ENCODE measurements at places on chromosomes 2 and 18.

DNA sequence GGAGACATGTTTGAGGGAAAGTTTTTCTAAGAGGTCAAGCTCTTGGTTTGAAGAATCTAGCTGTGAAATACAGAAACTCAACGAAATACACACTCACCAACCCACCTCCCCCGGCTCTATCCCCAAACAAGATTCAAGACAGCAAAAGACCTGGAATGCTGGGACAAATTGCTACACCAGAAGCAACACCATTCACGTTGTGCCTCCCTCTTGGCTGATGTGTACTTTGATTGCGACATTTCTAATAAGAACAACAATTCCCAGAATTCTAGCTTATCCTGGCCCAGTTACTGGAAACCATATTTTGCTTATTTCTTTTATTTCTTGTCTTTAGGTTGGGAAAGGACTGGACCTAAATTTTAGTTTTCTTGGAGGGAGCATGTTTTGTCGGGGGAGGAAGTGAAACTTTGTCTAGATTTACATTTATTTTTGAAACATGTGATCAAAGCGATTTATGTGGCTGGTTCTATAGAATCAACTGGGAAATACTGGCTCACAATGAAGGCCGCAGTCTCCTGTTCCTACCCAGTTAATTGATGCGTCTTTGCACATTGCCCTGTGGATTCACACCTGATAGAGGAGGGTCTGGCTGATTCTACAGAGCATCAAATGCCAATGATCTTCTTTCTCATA is 29.6 kb upstream of the LPIN1 start:
- no peak overlapping the region for H3K4me3 ChIP-seq
- H3K4me1 ChIP-seq, result peaks cover 9% of the 10 kb centered on the region
- no peak for DNase-seq
- H3K36me3 ChIP-seq, result no peaks in the 10 kb centered on the region
- H3K27ac ChIP-seq, result no peak overlapping the region

- H3K27me3 ChIP-seq, result no peaks in the 10 kb centered on the region
- H3K4me1 ChIP-seq, result peaks cover 19% of the 10 kb centered on the region
- no peak for DNase-seq
- H3K36me3 ChIP-seq, result peaks cover 29% of the 10 kb centered on the region
These were observed 71.7 kb downstream of the EIPR1 start for GRCh38 chr2:3305952-3306351.

GRCh38 chr18:9612977-9613376 is 1.4 kb downstream of the PPP4R1 start:
- peaks cover 25% of the 10 kb centered on the region for H3K36me3 ChIP-seq
- no peaks in the 10 kb centered on the region for H3K27me3 ChIP-seq
- H3K4me3 ChIP-seq, result peak overlapping the region; percentile 92
- peaks cover 60% of the 10 kb centered on the region for H3K4me1 ChIP-seq
- no peak for DNase-seq

GRCh38 chr2:53442783-53443182 is 324.8 kb upstream of the CHAC2 start:
- H3K27me3 ChIP-seq, result peaks cover 6% of the 10 kb centered on the region
- no peak overlapping the region for H3K27ac ChIP-seq
- H3K36me3 ChIP-seq, result no peaks in the 10 kb centered on the region
- no peak overlapping the region for H3K4me3 ChIP-seq

- no peak overlapping the region for H3K4me3 ChIP-seq
- peaks cover 7% of the 10 kb centered on the region for H3K27me3 ChIP-seq
- no peaks in the 10 kb centered on the region for H3K36me3 ChIP-seq
These were observed 246.6 kb downstream of the SS18 start for GRCh38 chr18:25843791-25844190.

GRCh38 chr2:223450246-223450645 is 151.9 kb downstream of the SCG2 start:
- no peak overlapping the region for H3K4me3 ChIP-seq
- H3K4me1 ChIP-seq, result no peaks in the 10 kb centered on the region
- DNase-seq, result no peak
- H3K36me3 ChIP-seq, result no peaks in the 10 kb centered on the region

- no peaks in the 10 kb centered on the region for H3K27me3 ChIP-seq
- H3K36me3 ChIP-seq, result peaks cover 36% of the 10 kb centered on the region
- DNase-seq, result no peak
These were observed 1.2 kb downstream of the PJVK start for GRCh38 chr2:178452334-178452733.

- H3K4me1 ChIP-seq, result no peaks in the 10 kb centered on the region
- H3K36me3 ChIP-seq, result no peaks in the 10 kb centered on the region
- no peak overlapping the region for H3K27ac ChIP-seq
These were observed 55.9 kb upstream of the ZNF385B start for GRCh38 chr2:179917272-179917671.

DNA sequence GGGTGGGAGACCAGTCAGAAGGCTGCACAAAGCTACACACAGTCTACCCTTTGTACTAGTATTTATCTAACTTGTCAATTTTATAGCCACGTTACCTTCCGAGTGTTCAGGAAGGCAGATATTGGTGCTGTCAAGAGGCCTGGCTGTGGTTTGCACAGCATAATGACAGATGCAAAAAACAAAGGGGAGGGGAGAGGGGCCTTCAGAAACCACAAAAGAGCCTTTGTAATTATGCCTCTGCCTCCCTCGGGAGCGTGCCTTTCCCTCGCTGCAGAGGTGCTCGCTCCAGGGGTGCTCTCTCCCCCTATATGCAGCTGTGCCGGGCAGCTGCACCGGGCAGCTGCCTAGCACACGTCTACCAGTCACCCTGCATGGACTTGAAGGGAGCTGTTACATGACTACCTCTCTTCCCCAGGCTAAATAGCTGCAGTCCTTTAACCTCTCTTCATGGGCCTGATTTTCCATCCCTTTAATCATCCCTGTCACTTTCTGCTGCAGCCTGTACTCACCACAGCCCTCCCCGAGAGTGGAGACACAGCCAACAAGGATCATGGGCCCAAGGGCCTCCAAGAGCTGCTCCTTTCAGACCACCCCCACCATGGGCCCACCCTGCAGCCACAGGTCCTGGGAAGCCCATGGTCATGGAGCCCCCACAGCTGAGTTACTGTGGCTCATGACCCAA is 168.4 kb upstream of the PKDCC start:
- no peaks in the 10 kb centered on the region for H3K27me3 ChIP-seq
- H3K27ac ChIP-seq, result no peak overlapping the region
- H3K4me1 ChIP-seq, result no peaks in the 10 kb centered on the region
- no peak overlapping the region for H3K4me3 ChIP-seq
- DNase-seq, result no peak

DNA sequence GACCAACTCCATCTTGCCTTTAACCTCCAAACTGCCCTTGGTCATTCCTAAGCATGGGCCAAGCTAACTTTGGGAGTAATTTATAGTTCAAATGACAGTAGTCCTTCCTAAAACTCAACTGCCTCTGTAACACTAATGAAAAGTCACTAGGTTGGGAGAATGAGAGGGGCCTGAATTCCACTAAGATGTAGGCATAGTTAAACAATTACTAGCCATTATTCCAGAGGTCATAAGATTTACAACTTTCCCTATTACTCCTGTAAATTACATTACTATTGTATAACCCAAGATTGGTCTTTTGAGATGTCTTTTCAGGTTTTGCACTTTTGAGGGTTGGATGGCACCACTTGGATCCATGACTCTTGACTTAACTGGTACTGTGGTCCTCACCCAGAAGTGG is 94.6 kb downstream of the SPP2 start:
- no peaks in the 10 kb centered on the region for H3K36me3 ChIP-seq
- H3K27me3 ChIP-seq, result no peaks in the 10 kb centered on the region

DNA sequence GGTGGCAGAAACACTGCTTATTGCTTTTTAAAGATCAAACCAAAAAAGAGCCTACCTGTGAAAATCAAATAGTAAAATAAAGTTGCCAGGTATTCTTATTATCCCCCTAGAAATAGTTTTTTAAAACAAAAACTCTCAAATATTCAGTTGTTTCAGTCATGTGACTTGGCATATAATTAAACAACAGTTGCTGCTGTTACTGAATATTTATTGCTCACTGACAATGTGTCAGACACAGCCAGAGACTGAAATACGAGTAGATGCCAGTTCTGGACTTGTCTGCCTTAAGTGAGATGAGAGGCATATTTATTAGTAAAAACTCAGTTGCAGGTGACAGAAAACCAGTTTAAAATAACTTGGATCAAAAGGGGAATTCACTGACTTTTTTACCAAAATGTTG is 106.0 kb upstream of the RAB12 start:
- no peaks in the 10 kb centered on the region for H3K36me3 ChIP-seq
- H3K4me3 ChIP-seq, result no peak overlapping the region
- peaks cover 18% of the 10 kb centered on the region for H3K27me3 ChIP-seq
- no peak for DNase-seq
- H3K27ac ChIP-seq, result no peak overlapping the region
- H3K4me1 ChIP-seq, result no peaks in the 10 kb centered on the region

DNA sequence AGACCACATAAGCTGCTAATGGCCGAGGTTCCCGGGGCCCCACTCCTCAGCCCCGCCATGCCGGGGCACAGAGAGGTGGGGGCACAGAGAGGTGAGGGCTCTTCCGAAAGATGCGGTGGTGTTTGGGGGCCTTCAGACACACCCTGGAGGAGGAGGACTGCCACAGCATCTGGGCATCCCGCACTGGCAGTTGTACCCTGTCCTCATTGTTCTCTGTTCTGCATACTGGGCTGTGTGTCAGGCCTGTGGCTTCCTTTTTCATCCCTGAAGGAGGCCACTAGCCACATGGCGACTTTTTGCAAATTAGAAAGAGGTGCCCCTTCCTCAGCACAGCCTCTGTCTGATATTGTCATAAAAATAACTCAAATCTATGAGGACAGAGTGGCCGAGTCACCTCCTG is 150.1 kb downstream of the CTIF start:
- H3K27ac ChIP-seq, result no peak overlapping the region
- no peak overlapping the region for H3K4me3 ChIP-seq
- no peaks in the 10 kb centered on the region for H3K36me3 ChIP-seq

- no peaks in the 10 kb centered on the region for H3K4me1 ChIP-seq
- H3K27me3 ChIP-seq, result no peaks in the 10 kb centered on the region
- no peak overlapping the region for H3K4me3 ChIP-seq
- DNase-seq, result no peak
- H3K36me3 ChIP-seq, result no peaks in the 10 kb centered on the region
These were observed 260.0 kb downstream of the FIGN start for GRCh38 chr2:163475815-163476214.

- no peak overlapping the region for H3K27ac ChIP-seq
- no peaks in the 10 kb centered on the region for H3K36me3 ChIP-seq
- no peak overlapping the region for H3K4me3 ChIP-seq
- no peaks in the 10 kb centered on the region for H3K4me1 ChIP-seq
- H3K27me3 ChIP-seq, result no peaks in the 10 kb centered on the region
These were observed 327.1 kb upstream of the RBMS1 start for GRCh38 chr2:160820691-160821090.

DNA sequence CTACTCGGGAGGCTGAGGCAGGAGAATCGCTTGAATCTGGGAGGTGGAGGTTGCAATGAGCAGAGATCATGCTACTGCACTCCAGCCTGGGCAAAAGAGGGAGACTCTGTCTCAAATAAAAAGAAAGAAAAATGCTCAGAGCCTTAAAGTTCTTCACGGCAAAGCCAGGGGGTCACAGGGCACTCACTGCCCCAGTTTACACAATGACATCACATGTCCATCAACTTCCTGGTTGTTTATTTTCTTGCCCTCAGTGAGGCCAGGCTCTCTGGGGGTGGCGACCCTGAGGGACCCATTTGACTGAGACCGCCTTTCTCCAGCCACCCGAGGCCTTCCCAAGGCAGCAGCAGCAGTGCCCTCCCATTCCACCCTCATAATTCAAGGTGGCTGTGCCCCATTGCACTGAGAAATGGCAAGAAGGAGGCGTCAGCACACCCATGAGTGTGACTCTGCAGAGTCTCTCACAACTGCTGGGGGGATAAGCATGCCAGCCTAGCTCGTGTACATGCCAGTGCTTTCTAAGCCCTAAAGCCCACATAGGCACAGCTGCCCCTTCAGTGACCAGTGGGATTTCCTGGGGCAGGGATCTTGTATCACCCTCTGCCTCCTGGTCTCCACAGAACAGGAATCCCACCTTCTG is 50.0 kb downstream of the SFXN5 start:
- H3K27ac ChIP-seq, result no peak overlapping the region
- no peaks in the 10 kb centered on the region for H3K4me1 ChIP-seq
- no peaks in the 10 kb centered on the region for H3K36me3 ChIP-seq
- H3K27me3 ChIP-seq, result no peaks in the 10 kb centered on the region
- no peak overlapping the region for H3K4me3 ChIP-seq

DNA sequence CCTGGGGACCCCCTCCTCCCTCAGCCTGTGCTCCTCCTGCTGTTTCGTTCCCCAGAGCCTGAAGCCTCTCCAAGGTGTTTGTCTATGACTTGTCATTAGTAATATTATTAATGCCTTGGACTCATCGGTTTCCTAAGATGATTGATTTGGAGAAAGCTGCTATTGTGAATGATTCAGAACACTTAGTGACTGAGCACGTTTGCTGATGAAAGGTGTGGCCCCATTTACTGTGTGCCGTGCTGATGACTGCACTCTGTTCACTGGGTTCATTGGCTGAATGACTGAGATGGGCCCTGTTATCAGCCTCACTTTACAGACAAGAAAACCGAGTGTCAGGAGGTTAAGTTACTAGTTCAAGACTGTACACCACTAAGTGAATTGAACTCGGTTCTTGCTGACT is 111.4 kb downstream of the SPP2 start:
- DNase-seq, result no peak
- no peak overlapping the region for H3K4me3 ChIP-seq
- peaks cover 20% of the 10 kb centered on the region for H3K4me1 ChIP-seq

- no peaks in the 10 kb centered on the region for H3K27me3 ChIP-seq
- no peaks in the 10 kb centered on the region for H3K4me1 ChIP-seq
- H3K27ac ChIP-seq, result no peak overlapping the region
These were observed 1067.6 kb upstream of the ACVR2A start for GRCh38 chr2:146777181-146777580.

- no peak overlapping the region for H3K4me3 ChIP-seq
- H3K27ac ChIP-seq, result no peak overlapping the region
- DNase-seq, result no peak
- H3K27me3 ChIP-seq, result no peaks in the 10 kb centered on the region
These were observed 61.2 kb upstream of the SPP2 start for GRCh38 chr2:233989221-233989858.

DNA sequence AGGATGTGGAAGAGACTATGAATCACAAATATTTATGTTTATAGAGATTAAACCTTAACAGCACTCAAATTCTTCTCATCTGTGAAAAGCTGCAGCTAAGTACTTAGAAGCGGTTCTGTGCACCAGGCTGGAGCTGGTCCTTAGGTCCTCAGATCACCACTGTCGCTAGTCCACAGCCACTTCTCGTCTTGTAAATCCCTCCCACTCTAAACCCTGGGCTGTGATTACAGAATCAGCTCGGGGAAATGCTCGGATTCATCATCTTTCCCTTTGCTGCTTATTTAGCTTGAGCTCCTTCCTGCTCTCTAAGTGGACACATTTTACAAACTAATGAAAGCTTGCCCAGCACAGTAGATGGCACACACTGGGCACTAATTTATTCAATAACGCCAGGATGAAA is 61.7 kb downstream of the RNF152 start:
- no peak for DNase-seq
- no peak overlapping the region for H3K27ac ChIP-seq
- no peaks in the 10 kb centered on the region for H3K27me3 ChIP-seq

GRCh38 chr2:181829230-181829629 is 62.3 kb upstream of the ITPRID2 start:
- H3K4me1 ChIP-seq, result no peaks in the 10 kb centered on the region
- no peaks in the 10 kb centered on the region for H3K36me3 ChIP-seq
- peaks cover 14% of the 10 kb centered on the region for H3K27me3 ChIP-seq
- no peak overlapping the region for H3K4me3 ChIP-seq

Data from activated T-cell treated with anti-CD3 and anti-CD28 coated beads, Interleukin-2, amount 50 U/mL, for 24 hours (primary cell).